ENCODE measurements at places on chromosomes 1 and 21.

DNA sequence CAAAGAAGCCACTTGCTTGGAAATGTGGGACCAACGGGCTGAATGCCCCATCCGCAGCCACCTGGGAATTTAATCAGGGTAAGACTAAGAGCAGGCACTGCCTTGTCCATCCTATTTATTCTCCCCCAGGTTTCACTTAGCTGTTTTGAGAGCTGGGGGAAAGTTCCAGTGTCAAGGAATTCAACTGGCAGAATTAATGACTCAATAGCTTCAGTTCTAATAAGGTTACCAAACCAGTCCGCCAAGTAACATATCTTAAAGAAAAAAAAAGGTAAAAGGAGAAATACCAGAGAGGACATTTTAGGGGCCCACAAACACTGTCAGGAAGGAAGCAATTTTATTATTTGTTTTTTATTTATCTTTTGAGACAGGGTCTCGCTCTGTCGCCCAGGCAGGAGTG, 157.6 kb upstream of the SOD1 start:
- DNase-seq = no peak

DNA sequence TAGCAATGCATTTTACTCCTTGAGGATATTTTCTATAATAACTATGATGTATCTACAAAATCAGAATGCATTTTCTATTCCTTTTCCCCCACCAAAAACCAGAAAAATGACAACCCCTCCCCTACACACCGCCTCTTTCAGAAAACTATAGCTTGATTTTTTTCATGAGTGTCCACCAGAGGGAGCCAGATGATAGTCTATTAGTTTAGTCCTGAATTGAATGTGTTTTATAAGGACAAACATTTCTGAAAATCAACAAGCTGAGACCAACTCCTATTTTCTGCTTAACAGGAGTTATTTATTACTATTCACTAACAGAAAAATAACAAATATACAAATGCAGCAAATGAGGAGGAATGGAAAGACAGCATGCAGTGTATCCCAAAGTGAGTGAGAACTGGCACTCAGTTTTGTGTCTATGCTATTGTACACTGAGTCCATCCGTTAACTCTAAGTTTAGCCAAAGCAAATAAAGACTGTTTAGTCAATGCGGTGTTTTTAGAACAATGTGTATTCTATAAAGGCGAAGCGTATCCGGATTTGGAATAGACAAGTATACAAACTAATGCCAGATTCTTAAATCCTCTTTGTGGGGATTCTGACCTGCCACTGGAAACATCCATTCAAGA, 182.6 kb downstream of the VAV3 start:
- no peak for DNase-seq

DNA sequence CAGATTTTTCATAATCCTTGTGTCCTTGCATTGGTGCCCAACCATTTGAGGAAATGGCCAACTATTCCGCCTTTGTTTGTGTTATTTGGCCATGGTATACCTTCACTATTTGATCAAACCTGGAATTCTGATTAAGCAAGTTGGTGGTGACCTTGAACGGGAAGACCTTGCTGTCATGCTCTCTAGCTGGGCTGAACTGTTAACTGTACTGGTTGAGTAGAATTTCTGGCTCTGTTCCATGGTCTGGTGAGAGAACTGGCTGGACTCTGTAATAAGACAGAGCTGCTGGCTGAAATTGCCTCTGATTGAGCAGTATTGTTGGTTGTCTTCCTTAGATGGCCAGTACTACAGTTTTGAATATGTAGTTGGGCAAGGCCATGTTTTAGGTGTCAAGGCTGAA, 3.0 kb upstream of the LCE3C start:
- no peak for DNase-seq

DNA sequence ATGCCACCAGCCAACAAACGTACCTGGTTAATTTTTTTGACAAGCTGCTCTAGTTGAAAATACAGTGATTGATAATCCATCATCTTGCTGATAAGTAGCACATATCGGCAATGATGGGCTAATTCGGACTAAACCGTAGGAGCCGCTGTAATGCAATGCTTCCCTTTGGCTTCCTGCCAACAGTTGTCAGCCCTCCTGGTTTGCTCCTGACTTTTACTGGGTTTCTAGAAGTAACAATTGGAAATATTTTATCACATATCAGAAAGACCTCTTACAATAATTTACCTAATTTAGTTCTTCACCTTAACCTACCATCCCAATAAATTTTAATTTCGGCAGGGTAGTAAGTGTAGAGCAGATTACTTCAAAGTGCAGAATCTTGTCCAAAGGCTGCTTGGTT, 148.5 kb downstream of the DHRS3 start:
- DNase-seq = no peak

DNA sequence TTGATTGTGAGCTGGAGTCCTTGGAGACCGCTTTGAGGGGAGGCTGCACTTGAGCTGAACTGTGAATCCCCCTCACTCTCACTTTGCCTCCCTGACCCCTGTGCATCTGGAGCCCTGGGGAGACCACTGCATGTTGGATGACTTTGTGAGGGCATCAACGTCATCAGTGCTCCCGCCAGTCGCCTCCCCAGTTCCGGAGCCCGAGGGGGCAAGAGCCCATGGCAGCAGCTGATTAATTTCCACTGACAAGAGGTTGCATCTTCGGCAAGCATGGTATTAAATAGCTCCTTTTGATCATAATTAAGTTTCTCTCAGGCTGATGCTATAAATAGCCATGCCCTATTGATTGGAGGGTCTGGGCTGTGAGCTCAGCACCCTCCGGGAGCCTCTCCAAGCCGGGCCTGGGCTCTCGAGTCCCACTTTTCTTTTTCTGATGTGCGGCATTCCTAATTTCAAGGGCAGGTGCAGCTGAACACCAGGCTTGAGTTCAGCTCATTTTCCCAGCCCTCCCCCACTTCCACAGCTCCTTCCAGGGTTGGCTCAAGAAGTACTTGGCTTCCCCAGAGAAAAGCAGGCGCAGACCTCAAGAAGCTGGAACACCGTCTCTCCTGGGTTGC, 33.2 kb downstream of the KCND3 start:
- no peak for DNase-seq

DNA sequence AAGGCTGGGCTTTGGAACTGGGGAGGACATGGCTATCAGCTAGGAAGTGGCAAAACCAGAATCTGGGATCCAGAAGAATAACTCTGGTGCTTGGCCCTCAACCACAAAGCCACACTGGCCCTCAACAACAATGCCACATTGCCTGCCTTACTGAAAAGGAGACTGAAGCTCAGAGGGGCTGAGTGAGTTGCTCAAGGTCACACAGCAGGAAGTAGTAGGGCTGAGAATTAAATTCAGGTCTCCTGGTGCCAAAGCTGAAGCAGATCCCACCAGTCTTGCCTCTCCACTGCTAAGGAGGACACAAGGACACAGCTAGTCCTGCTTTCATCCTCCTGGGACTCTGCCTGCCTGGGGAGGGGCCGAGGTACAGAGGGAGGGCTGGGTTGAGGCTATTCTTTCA, 29.4 kb upstream of the STUM start:
- DNase-seq = no peak

DNA sequence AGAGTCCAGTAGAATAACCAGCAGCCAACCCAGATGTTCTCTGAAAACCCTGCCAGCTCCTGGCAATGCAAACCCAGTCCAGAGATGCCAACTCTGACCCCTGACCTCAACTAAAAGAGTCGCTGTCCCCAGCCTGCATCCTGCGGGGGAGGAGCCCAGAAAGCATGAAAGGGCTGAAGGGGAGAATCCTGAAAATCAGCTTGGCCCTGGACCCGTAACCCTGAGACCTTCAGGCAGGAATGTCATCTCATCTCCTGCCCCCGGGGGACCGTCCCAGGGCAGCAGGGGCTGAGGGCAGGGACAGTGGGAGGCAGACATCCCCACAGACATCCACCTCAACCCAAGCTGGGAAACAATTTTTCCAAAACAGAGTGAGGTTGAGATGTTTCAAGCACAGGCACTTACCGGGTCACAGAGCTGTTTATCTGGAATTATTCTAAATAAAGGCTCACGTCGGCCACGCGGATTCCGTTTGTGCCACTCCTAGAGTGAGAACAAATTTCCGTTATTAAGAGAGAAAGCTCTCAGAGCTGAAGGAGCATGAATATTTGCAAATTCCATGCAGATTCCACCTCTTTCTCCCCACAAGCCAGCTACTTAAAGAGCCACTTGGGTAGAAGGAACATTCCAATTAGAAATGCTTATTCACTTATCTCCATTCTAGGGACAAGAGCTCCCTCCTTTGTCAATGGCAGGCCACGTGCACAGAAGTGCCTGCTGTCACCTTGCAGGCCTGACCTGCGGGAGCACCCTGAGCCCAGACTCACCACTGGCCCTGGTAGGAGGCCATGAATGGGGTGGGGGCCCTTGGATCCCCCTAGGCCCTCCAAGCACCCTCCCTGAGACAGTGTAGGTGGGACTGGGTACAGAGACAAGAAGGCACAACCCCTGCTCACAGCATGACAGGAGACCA, 240.1 kb downstream of the NPHP4 start:
- DNase-seq = no peak

DNA sequence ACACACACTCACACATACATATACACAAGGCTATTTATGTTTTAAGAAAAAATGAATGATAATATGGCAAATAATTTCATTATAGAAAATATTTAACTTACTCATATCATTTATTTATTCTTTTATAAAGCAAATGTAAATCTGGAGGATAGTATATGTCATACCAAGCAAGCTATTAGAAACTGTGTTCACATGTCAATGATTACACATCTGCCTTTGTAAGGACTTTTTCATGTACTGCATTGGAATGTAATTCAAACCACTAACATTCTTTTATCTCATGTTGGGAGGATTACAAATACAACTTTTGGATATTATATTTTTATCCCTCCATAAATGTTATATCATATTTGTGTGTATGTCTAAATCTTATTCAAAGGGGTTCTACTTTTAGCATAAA, 1887.4 kb downstream of the NCAM2 start:
- no peak for DNase-seq

DNA sequence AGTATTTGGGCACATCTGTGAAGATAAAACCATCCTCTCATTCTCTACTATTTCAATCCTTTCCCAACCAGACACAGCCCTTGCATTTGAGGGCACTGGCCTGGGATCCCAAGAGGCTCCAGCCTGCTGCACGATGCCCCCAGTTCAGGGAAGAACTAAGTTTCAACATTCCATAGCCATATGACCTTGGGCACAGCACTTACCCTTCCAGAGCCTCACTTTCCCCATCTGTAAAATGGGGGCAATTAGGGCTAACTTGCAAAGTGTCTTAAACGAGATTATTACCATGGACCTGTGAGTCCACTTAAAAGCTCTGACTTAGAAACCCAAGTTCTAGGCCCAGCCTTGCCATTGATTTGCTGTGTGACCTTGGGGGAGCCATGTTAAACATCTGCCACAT, 22.9 kb downstream of the CDCP2 start:
- no peak for DNase-seq

GRCh38 chr1:216531263-216532239, 108.3 kb upstream of the USH2A start:
- DNase-seq = no peak

GRCh38 chr1:82879701-82880305, 1079.1 kb downstream of the ADGRL2 start:
- DNase-seq = no peak

DNA sequence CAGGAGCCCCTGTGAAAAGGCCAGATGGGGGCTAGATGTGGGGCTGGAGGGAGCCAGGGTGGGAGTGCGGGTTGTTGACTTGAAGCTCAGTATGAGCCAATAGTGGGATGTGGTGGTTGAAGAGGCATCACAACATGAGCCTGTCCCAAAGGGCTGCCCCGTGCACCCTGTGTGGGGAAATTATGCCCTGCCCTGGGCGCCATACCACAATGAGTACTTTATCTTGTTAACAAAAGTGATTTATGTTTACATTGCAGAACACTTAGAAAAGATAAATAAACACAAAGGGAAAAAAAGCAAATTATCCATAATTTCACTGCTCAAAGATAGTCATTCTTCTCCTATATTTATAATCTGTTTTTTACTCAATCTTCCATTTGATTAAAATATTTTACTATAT, 1.6 kb upstream of the NFASC start:
- DNase-seq = no peak

DNA sequence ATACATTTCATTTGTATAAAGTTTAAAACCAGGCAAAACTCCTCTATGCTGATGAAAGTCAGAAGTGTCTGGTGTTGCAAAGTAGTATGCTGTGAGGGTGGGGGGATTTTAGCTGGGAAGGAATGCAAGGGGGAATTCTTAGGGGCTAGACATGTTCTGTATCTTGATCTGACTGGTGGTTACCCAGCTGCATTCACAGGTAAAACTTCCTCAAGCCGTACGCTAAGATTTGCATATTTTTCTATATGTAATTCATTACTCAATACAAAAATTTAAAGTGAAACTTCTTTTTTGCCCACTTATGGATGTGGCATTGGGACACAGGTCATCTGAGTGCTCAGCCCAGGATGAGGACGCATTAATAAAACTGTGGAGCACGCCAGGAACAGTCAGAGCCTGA, 323.3 kb downstream of the PAPPA2 start:
- DNase-seq = no peak

DNA sequence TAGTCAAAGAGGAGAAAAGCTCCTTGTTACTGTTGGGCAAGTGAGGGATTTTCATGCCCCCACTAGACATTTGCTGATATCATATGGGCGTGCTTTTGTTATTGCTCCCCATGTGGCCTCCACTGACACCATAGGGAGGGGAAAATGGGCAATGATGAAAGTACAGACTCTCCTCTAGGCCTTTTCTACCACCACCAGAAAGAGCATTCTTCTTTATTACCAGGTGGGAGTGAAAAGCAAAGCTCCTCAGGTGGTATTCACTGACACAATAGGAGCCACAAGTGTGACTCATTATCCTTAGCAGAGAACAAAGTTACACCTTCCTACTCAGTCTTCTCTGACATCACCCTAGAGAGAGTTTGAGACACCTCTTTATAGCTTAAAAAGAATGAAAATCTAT, 667.1 kb downstream of the LTN1 start:
- DNase-seq = no peak

DNA sequence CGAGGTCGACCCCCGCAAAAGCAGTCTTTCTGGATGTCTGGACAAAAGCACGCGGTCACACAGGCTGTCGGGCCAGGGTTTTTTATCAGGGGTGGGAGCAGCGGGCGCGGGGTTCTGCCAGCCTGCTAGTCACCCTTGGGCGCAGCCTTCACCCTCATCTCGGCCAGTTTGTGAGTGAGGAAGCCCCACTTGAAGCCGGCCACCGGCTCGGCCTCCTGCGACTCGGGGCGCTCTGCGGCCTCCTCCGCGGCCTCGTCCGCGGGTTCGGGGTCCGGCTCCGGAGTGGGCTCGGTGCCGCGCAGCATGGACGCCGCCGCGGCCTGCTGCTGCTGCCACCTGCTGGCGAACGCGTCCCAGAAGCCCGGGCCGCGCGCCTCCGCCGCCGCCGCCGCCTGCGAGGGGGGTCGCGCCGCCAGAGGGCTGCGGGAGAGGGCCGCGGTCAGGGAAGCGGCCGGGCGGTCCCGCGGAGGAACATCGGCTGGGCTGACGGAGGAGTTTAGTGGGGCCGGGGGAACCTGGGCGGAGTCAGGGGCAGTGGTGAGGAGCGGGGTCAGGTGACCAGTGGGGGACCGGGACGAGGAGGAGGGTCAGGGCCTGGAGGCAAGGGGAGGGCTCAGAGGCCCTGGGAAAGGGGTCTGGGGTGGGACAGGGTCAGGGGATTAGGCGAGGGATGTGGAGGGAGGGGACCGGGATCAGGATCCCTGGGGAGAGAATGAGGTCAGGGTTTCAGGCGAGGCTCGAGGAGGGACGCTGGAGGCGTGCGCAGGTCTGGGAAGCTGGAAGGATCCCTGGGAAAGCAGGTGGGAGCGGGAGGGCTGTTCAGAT, 4.5 kb downstream of the C1orf232 start:
- no peak for DNase-seq
